NCI-H1092 (cell line): ENCODE measurements at places on chromosomes 6 and 20.

GRCh38 chr20:34579979-34580940 is 21.7 kb downstream of the MAP1LC3A start:
- no peak for DNase-seq

DNA sequence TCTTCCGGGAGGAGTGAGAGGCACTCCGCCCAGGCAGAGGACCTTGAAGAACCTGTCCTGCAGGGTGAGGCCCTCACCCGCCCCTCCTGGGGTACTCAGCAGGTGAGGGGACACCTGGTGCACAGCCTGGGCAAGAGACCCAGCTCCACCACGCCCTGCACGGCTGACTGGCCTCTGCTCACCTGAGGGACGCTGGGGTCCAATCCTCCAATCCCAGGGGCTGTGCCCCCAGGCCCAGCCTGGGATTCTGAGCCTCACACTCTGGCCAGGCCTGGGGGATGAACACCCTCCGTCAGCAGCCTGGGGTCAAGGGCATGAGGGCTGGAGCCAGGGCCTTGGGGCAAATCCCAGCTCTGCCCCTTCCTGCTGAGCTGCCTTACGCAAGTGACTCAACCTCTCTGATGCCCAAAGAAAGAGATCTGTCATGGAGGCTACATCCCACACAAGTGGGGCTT is 149.9 kb upstream of the PTPN1 start:
- no peak for DNase-seq

- DNase-seq: no peak
Observed at GRCh38 chr6:85569323-85569722, 24.3 kb downstream of the SNX14 start.

GRCh38 chr6:108164815-108165706 is 761 bp upstream of the NR2E1 start:
- no peak for DNase-seq

DNA sequence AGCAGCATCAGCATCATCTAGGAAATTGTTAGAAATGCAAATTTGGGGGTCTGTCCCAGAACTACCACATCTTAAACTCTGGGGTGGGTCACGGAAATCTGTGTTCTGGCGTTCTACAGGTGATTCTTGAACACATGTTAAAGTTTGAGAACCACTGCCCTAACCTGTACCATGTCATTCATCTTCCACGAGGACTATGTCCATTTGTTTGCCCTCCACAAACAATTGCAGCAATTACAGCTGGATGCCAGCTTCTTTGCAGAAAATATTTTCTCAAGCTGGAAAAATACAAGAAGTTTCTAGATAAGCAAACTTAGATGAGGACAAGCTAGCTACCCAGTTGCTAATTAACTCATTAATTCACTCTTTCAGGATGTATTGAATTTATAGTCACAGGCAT is 54.1 kb downstream of the MAFB start:
- no peak for DNase-seq

GRCh38 chr6:39204646-39205244 is 24.5 kb downstream of the KCNK5 start:
- no peak for DNase-seq

DNA sequence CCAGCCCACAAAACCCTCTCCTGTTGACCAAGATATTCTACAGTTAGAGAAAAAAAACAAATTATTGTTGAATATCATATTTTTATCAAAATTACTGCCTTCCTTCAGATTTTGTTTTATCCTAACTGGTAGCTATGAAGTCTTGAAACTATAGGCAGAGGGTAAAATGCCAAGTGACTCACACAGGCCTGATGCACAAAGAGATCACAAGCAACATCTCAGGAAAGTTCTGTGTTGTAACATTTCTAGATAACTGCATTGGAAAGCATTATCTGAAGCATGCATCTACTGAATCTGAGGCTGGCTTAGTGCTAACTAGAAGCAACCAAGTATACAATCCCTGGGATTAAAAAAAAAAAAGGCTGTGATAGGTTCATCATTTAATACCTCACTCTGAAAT is 134.2 kb downstream of the PKHD1 start:
- no peak for DNase-seq
